ENCODE measurements at places on chromosomes 2 and 18. TPM values are rescaled to one million over a fixed set of nuclear protein-coding genes. Genes with fewer than 3 reads are reported as not detected.

The GPR45 gene
- not detected for total RNA-seq

The SEH1L gene
- total RNA-seq, result 27.9 TPM

The DARS1 gene
- total RNA-seq, result 47.2 TPM

The IL1B gene
- total RNA-seq, result 3.8 TPM

DNA sequence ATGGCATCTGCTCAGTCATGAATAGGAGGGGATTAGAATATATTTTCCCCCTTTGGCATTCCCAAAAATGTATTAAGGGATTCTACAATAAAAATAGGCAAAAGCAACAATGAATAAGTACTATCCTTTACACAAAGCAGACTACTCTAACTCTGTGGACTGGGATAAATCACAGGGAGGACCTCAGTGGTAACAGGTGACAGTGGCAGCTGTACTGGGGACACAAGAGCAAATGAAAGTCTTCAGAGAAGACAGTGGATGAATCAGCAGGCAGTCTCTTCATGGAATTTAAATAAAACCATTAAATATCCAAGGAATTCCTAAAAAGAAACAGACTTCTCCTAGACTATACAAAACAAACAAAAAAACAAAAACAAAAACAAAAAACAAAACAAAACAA is 4.8 kb downstream of the CDH7 start:
- no peak for DNase-seq

DNA sequence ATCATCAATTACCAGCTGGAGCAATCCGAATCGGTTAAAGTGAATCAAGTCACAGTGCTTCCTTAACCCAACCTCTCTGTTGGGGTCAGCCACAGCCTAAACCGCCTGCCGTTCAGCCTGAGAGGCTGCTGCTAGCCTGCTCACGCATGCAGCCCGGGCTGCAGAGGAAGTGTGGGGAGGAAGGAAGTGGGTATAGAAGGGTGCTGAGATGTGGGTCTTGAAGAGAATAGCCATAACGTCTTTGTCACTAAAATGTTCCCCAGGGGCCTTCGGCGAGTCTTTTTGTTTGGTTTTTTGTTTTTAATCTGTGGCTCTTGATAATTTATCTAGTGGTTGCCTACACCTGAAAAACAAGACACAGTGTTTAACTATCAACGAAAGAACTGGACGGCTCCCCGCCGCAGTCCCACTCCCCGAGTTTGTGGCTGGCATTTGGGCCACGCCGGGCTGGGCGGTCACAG is 496 bp upstream of the ITGA4 start:
- DNase-seq, result peak; percentile 35

GRCh38 chr2:72539071-72539552 is 286.7 kb downstream of the EXOC6B start:
- DNase-seq, result no peak

GRCh38 chr2:203238292-203238703 is 520 bp upstream of the CYP20A1 start:
- DNase-seq, result no peak

DNA sequence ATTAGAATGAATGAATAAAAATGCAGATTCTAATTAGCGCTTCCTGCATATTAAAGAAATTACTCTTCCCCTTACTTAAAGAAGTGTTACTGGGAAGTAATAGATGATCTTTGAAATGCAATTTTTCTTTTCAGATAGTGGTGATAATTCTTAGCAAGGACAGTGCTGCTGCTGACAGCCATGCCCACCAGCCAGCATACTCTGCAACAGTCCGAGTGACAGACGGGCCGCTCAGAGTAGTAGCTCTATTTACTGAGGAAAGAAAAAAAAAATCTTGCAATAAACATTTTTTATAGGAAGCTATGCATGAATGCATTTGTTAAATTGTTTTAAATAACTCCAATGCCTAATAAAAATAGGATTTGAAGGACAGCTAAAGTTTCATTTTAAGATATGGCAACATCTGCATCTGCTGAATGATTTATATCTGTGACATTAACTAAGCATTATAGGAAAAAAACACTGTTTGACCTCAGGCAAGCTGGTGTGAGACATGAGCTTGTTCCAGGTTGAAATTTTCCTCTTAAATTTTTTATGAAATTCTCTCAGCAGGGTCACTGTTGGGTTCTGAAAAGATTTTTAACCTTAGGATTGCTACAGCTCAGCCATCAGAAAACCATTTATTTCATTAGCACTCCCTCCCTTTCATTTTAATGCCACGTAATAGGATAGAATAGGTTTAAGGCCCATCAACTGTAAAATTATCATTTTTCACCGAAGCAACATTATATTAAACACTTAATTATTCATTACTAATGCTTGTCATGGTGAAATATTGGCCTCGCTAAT is 393.8 kb downstream of the DCDC2C start:
- no peak for DNase-seq

- no peak for DNase-seq
Observed at GRCh38 chr18:12803069-12803936, 80.7 kb downstream of the PTPN2 start.

DNA sequence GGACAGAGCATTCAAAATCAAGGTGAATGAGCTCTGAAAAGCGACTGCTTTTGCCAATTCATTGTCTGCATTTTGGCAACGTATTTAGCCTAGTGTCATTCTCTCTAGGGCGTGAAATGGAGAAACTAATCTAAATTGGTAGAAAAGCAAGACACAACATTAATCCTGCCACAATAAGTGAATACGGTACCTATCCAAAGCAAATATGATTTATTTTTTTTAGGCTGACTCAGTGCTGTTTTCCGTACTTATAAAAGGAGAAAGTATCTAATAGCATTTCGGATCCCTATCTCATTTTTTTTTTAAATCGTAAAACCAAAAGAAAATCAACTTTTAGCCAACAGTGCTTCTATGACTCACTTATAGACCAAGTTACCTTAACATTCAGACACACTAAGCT is 672.5 kb downstream of the LRP1B start:
- no peak for DNase-seq

GRCh38 chr2:100246163-100247145 is 75.8 kb downstream of the LONRF2 start:
- DNase-seq, result peak; percentile 33

- no peak for DNase-seq
Observed at GRCh38 chr2:217724471-217724870, 278.3 kb downstream of the TNS1 start.

DNA sequence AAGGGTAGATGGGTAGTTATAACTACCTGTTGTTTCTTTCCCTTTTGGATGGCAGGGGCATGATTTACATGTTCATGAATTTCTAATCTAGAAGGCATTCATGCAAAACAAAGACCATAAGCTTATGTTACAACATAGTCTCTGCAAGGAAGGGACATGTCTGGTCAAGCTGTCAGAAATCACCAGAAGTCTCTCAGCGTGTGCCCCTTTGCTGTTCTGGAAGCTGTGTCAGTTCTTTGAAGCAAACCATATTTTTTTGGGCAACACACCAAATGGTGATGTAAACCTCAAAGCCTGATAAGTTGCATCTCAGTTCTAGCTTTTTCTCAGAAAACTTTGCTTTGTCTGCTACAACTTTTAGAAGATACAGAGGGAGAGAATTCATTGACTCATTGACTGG is 173.5 kb upstream of the CTAGE1 start:
- peak; percentile 85 for DNase-seq

Measured in lung (tissue), 17 donors.